Hippocampal formation (tissue), 2 donors: ENCODE measurements at places on chromosomes 11 and 22.

- no peak for DNase-seq
Measured at GRCh38 chr11:24773322-24773721, 276.5 kb downstream of the LUZP2 start.

- no peak for DNase-seq
Measured at GRCh38 chr11:93000511-93001476, 31.3 kb downstream of the MTNR1B start.

DNA sequence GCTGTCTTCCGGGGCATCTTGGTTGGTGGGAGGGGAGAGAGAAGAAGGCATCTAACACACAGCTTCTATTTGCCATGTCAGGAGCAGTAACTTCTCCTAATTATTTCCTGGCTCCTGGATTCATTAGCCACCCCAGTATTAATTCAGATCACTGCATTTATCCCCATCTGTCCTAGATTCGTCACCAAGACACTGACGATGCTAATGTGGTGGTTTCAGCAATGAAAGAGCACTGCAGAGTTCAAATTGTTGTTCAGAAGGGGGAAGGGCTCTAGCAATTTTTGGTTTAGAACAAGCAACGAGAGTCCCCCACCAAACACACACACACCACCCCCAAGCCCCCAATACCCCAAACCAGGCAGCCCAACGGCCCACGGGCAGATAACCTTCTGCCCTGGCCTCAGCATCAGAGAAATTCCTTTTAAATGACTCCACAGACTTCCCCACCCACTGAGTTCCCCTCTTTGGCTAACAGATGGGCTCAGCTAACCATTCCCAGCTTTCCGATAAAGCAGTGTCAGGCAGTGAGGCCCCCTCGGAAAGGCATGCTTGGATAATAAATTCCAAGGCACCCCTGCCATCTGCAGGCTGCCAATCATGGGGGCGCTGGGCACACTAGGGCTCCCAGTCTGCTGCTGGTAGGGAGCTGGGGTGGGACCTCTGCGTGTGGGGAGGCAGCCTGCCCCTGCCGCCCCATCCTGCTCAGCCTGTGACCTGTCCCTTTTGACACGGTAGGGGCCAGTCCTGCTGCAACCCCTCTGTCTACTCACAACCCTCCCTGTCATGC is 453.5 kb downstream of the MIAT start:
- no peak for DNase-seq

- no peak for DNase-seq
Measured at GRCh38 chr11:74205181-74205580, 34.1 kb downstream of the PPME1 start.

- no peak for DNase-seq
Measured at GRCh38 chr22:49197986-49198704, 629.5 kb downstream of the BRD1 start.

GRCh38 chr11:15969281-15969680 is 387.1 kb downstream of the SOX6 start:
- DNase-seq = peak; percentile 10
